ENCODE measurements at places on chromosomes 2 and 18. TPM values are rescaled to one million over a fixed set of nuclear protein-coding genes. Genes with fewer than 3 reads are reported as not detected.

The PKP4 gene
- 63.7 TPM for total RNA-seq

The FLACC1 gene
- 0.84 TPM for total RNA-seq

The REEP1 gene
- 13.4 TPM for total RNA-seq

The RNF144A gene
- total RNA-seq = 23.6 TPM

The ASPRV1 gene
- 0.34 TPM for total RNA-seq

The AMER3 gene
- not detected for total RNA-seq

The CAPG gene
- 56.3 TPM for total RNA-seq

The CLEC4F gene
- 0.34 TPM for total RNA-seq

The KLF7 gene
- 20.7 TPM for total RNA-seq

The FAP gene
- total RNA-seq = 1.8 TPM

The ASXL3 gene
- total RNA-seq = 0.05 TPM

The GPR35 gene
- total RNA-seq = 0.85 TPM

The LBH gene
- total RNA-seq = 49.9 TPM

The KATNAL2 gene
- total RNA-seq = 0.51 TPM

The SP5 gene
- not detected for total RNA-seq

The RUFY4 gene
- not detected for total RNA-seq

The SERPINB12 gene
- total RNA-seq = not detected

The CDH20 gene
- total RNA-seq = not detected

The YWHAQ gene
- 304 TPM for total RNA-seq

The SCN3A gene
- total RNA-seq = 12.0 TPM

The RAB6C gene
- total RNA-seq = not detected

The TBR1 gene
- total RNA-seq = not detected
